ENCODE measurements at places on chromosomes 1 and 21.

DNA sequence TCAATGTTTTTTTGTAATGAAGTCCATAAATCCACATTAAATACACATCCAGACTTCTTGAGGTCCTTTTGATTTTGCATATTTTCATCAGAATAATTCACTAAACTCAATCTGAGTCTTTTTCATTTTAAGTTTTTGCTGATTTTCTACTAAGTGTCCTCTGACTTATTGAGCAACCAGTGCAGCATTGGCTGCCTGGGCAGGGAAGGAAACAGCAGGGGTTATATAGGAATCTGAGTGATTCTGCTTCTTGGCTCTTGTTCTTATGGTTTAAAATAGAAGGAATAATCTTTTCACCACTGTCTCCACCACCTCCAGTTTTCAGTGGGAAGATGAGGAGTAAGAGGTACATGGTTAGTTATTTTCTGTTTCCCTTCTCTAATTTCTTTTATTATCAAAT lies 88.4 kb downstream of the ST6GALNAC5 start:
- DNase-seq = no peak

DNA sequence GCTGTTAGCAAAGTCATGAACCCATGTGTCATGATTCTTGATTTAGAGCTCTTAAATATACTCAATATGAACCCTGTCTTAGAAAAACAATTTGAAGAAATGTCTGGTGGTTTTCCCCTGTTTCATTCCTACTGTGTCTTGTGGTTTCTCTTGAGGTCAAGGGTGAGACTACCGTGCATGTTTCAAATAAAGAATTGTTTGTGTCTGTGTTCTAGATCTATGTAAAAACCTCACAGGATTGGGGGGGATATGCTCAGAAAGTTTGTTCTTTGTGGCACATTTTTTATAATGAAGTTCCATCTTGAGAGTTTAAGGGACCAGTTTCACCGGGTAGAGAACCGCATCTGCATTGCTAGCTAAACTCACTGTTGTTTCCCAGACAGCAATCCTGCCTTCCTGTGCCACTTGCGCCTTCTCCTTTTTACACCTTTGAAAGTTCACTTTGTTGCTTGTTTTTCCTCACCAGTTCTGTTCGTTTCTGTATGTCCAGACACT lies 30.9 kb upstream of the CACYBP start:
- no peak for DNase-seq

DNA sequence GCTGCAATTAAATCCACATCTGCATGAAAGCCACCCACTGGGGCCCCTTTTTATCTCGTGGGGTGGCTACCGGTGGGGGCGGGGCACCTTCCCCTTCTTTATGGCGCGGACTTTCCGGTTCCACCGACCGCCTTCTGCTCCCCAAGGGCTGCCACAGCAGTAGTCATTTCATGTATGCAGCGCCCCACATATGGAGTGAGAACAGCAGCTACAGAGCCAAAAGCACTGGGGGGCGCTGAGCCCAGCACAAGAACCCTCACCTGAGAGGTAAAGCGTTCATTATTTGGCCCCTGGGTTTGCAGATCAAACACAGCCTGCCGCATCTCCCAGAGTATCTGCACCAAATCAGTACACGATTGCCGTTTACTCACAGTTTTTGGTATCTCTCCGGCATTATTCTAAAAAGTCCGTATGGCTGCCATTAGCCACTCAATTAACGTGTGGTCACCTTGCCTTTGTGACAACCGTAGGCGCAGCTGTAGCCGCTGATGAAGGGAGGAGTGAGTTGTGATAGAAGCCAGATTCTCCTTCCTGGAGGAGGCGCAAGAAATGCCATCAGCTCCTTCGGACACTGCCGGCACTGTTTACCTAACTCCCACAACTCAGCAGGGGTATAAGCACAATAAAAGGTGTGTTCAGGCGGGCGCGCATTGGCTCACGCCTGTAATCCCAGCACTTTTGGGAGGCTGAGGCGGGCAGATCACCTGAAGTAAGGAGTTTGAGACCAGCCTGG lies 30.4 kb upstream of the CR2 start:
- DNase-seq = no peak

- DNase-seq = no peak
These were observed 162.7 kb downstream of the HMCN1 start for GRCh38 chr1:185896863-185897262.

- DNase-seq = no peak
These were observed 1.1 kb upstream of the CD244 start for GRCh38 chr1:160863774-160864131.

DNA sequence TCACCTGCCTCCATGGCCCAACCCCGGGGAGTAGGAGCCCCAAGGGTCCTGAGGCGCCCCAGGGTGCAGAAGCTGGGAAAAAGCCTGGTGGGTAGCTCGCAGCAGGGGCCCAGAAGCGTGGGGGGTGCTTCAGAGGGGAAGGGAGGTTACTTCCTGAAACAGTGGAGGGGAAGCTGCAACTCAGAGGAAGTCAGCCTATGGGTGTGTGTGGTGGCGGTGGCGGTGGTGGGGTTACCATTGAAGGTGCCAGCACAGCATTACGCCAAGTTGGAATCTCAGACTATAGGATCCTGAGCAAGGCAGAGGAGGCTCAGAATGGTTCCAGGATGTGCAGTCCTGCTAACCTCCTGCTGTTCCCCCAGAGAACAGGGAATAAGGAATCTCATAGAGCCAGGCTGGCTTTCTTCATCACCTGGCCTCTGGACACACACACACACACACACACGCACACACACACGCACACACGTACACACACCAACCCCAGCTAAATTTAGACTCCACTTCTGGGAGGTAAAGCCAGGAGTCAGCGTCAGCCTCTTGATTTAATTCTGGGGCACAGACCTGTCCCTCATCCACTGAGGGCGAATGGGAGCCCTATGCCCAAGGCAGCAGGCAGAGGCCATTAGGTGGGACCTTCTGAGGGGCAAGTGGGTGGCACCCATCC lies 1.3 kb downstream of the DENND4B start:
- peak; percentile 64 for DNase-seq

GRCh38 chr1:240987928-240988327 lies 369.1 kb downstream of the RGS7 start:
- DNase-seq = no peak

- peak; percentile 40 for DNase-seq
These were observed 22.7 kb upstream of the PIK3CD start for GRCh38 chr1:9628541-9629444.

DNA sequence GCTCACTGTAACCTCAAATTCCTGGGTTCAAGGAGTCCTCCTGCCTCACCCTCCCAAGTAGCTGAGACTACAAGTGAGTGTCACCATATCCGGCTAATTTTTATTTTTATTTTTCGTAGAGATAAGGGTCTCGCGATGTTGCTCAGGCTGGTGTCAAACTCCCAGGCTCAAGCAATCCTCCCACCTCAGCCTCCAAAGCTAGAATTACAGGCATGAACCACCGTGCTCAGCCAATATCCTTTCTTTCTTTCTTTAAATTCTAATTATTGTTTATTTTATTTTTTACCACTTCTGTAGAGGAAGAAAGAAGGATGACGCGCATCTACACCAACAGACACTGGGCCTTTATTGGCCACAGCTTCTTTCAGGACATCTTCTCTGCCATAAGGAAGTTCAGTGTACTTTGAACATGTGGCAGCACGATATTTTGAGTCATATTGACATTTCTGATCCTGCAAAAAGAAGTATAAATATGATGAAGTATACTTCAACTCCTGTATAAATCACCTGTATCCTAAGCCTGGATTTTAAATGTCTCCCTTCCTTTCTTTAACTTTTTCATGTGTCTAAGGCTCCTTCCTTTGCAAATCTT lies 15.8 kb downstream of the CTSS start:
- no peak for DNase-seq

DNA sequence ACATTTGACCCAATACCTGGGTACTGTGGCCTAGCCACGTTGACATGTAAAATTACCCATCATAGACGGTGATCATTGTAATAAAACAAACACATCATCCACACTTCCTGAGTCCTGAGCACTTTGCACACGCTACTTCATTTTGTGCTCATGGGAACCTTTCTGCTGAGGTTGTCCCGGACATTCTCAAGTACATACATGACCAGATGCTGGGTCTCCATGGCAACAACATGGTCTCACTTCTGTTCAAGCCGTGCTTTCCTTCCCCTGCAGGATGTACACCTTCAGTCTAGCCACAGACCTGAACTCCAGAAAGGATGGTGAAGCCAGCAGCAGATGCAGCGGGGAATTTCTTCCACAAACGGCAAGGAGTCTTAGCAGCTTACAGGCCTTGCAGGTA lies 22.7 kb downstream of the UBASH3A start:
- DNase-seq = no peak

DNA sequence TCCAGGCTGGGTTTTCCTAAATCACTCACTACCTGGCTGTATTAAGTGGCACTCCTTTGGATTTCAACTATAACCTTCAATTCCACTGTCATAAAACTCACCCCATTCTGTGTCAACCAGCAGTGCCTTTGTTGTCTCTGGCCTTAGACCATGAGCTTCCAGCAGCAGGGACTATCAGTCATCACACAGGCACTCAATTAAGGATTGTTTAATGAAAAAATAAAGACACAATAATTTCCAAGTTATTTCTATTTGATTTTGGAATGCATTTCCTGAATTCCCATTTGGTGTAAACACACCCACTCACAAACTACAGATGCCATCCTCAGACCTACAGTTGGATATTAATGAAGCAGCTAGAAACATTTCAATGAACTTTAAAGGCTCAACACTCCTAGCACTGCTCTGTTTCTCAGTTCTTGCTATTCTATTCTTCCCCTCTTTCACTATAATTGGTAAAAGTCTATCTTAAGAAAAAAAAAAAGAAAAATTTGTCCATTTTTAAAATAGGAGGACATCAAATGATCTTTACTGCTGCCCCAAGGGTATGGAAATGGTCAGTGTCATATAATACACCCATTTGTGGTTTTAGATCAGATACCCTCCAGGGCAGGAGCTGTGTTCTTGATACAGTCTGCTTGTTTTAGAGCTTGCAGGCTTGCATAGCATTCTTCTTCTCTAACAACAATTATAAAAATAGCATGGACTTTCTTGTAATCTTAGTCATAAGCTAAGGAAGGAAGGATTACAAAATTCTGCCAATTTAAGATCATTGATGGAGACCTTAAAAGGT lies 156.4 kb downstream of the PTGER3 start:
- no peak for DNase-seq

- no peak for DNase-seq
These were observed 31.2 kb upstream of the COL6A2 start for GRCh38 chr21:46066591-46067331.

DNA sequence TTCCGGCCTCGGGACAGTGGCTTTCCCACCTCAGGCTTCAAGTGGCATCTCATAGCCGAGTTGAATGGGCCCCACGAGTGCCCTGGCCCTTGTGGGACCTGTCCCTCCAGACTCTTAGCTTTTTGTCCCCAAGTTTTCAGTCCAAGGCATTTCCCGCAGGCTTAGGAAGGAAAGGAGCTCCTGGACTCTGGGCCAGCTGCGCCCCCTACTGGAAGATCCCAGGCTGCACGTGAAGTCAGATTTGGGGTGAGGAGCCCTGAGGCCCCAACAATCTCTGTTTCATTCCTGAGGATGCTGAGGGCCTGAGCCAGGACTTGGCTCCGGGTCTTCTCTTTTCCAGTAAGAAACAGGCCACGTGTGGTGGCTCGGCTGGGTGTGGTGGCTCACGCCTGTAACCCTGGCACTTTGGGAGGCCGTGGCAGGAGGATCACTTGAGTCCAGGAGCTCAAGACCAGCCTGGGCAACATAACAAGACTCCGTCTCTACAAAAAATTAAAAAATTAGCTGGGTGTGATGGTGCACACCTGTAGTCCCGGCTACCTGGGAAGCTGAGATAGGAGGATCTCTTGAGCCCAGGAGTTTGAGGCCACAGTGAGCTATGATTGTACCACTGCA lies 67.4 kb downstream of the ARHGEF10L start:
- peak; percentile 25 for DNase-seq
